ENCODE measurements at places on chromosomes 1 and 21. TPM values are rescaled to one million over a fixed set of nuclear protein-coding genes. Genes with fewer than 3 reads are reported as not detected.

Gene GBP6
- total RNA-seq: 1.0 TPM

Gene HSPB7
- not detected for total RNA-seq

Gene VSIG8
- total RNA-seq: not detected

Gene C1orf35
- 5.7 TPM for total RNA-seq

Gene DCST1
- total RNA-seq: not detected

Gene PDXK
- 51.5 TPM for total RNA-seq

Gene TFF2
- total RNA-seq: not detected

Gene SOD1
- 184 TPM for total RNA-seq

Gene IFNLR1
- 7.8 TPM for total RNA-seq

Gene DHDDS
- total RNA-seq: 56.7 TPM

Gene PEAR1
- 0.83 TPM for total RNA-seq

Gene KRTAP10-9
- not detected for total RNA-seq

Gene BGLAP
- not detected for total RNA-seq

Gene NUDT4B
- total RNA-seq: 33.5 TPM

Gene PCP4
- total RNA-seq: not detected

Gene KRTAP13-2
- not detected for total RNA-seq

Gene PROX1
- total RNA-seq: 1.3 TPM

Gene ACOT11
- total RNA-seq: 6.3 TPM

Gene RPRD2
- total RNA-seq: 12.7 TPM

Gene RABIF
- total RNA-seq: 8.5 TPM

Gene OR4F16
- not detected for total RNA-seq

Gene IL6R
- total RNA-seq: 11.4 TPM

Gene TNNI3K
- total RNA-seq: not detected

Gene ZMYM1
- total RNA-seq: 18.0 TPM

Gene PDC
- not detected for total RNA-seq

Gene NHLH1
- total RNA-seq: not detected

Gene CD52
- total RNA-seq: not detected

Gene FYB2
- total RNA-seq: not detected

Gene GBP7
- not detected for total RNA-seq

Data from mammary epithelial cell (primary cell).